ENCODE measurements at places on chromosomes 13 and 19.
A peak's percentile ranks its signal among the peaks of the same experiment; 100 is the strongest.

DNA sequence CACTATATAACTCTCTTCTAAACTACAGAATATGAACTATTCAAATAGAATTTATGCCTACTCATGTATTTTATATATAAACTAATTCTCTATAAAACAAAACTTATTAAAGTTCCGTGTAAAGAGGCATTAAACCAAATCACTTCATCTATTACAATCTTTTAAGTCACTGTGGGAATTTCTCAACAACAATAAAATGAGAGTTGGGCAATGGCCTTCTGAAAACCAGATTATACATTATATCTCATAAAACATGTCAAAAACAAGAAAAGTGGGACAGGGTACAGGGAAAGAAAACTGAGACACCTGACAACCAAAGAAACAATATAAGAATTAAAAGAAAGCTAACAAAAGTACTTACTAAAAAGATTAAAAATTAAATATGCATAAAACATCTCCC lies 145.2 kb downstream of the DIAPH3 start:
- DNase-seq, result no peak

GRCh38 chr19:19619181-19619848 lies 828 bp upstream of the PBX4 start:
- DNase-seq, result no peak

- DNase-seq, result no peak
Measured at GRCh38 chr19:18096258-18096657, 1.3 kb upstream of the MAST3 start.

GRCh38 chr19:15555759-15556633 lies 47.7 kb downstream of the CYP4F22 start:
- peak; percentile 53 for DNase-seq

DNA sequence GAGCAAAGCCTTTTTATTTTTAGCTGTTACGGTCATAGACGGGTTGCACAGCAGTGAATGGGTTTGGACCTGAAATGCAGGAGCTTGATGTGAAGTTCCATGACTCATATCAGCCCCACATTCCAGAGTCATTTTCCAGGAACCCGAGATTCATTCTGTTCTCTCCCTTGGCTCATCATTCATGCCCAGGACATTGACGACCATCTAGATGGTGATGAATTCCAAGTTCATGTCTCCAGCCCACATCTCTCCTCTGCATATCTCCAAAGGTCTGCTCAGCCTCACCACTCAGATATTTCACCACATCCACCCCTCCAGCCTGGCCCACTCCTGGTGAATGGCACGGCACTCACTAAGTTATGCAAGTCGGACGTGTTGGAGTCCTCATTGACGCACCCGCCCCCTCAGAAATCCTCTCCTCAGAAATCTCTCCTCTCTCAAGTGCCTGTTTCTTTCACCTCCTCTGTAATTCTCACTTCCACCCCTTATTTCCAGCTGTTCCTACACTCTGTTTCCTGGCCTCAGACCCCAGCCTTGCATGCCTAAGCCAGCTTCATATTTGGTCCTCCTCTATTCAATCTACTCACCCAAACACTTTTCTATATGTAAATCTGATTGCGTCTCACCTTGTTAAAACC lies 83.1 kb downstream of the ALOX5AP start:
- DNase-seq, result no peak

GRCh38 chr13:49099513-49099877 lies 120.6 kb upstream of the MLNR start:
- no peak for DNase-seq

DNA sequence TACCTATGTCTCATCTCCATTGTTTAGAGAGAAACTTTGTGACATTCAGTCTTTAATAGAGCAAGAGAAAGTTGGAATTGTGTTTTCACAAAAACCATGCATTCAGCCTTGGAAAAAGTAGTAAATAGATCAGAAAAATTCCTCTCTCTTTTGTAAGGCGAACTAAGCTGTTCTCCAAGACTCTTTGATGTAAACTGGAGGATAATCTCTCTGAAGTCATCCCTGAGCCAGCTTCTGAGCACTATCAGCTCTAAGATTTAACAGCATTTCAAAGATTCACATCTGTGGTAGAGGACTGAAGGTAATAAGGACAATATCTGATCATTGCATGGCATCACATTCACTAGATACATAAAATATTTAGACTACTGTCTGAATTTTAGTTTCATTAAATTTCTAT lies 904.6 kb upstream of the ATXN8OS start:
- DNase-seq, result no peak

GRCh38 chr19:17775991-17776803 lies 18.7 kb upstream of the B3GNT3 start:
- no peak for DNase-seq

DNA sequence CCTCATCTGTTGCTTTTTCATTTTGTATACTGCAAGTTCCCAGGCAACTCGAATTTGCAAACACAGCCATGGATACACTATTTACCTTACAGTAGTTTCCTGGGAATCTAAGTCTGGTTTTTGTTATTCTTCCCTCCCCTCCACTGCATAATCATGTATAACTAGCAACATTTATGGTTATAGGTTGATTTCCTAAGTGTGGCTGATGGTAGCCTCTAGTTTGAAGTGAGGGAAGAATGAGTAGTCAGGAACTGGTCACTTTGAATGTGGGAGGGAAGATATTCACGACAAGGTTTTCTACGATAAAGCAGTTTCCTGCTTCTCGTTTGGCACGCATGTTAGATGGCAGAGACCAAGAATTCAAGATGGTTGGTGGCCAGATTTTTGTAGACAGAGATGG lies at the start of gene KCNRG:
TSS of gene KCNRG (plus strand) at position 187 of the 400 bp plus-strand sequence. CDS start at position 237, 50 bp downstream.
- no peak for DNase-seq

DNA sequence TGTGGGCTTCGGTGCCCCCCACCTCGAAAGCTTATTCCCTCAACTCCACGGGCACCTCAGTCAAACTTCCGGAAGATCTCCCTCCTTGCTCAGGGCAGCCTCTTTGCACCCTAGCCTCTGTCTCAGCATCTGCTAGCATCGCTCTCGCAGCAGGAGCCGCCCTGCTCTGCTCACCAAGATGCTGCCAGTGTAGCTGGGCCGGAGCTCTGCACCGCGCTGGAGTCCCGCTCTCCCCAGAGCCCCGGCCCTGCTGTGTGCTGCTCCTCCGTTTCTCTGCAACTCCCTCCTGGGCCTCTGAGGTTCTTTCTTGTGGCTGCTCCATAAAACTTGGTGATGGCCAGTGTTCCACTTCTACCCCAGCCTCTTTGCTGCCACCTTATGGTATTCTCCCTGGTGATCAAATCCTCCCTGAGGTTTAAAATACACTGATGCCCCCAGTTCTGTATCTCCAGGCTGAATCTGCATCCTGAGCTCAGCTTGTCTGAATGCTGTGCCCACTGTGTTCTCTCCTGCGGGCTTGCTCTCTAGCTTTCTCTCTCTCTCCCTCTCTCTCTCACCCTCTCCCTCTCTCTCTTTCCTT lies 198.0 kb downstream of the UQCRFS1 start:
- no peak for DNase-seq

DNA sequence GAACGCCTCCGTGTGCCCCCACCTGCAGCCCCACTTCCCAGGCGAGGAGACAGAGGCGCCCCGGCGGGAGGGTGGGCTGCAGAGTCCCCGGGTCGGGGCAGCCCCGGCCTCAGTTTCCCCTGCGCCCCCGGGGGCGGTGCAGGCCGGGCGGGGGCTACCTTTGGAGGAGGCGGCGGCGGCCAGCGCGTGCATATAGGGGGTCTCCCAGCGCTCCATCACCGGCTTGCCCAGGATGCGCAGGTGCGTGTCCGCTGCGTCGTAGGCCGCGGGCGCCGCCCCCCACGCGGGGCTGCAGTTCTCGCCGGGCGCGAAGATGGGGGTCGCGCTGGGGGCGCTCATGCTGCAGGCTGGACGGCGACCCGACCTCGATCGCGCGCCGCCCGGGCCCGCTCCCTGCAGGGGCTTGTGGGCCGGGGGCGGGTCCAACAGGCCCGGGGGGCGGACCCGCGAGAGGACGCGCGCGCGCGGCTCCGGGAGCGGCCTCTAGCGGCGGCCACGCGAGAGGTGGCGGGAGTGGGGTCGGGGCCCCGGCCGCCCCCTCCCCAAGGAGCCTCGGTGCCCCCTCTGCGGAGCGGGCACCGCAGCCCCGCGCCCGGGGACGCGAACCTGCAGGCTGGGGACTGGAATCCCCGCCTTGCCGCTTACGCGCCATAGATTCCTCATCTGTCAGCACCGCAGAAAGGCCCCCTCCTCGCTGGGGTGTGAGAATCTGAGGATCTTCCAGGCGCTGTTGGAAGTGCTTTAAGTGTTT lies at the start of gene GAMT:
TSS of gene GAMT (minus strand) at position 405 of the 751 bp plus-strand sequence. CDS start at position 339, 66 bp downstream.
- no peak for DNase-seq

GRCh38 chr13:110677731-110678545 lies 28.0 kb downstream of the CARS2 start:
- no peak for DNase-seq

GRCh38 chr13:75368167-75368566 lies 113.8 kb downstream of the TBC1D4 start:
- DNase-seq, result no peak

DNA sequence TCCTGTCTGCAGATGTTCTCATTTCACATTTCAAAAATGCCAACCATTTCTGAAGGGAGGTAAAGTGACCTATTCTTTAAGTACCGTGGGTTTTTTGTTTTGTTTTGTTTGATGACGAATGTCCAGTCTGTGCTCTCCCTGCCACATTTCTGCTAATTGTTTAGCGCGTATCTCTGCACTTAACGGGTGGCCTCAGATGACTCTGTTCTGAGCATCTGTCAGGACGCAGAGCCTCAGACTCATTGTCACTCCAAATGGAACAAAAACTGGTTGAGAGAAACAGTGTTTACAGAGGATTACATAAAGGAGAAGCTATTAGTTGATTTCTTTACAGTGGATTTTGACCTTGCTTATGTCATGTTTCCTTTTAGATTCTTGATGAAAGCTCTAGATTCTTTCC lies 23.7 kb downstream of the TPP2 start:
- DNase-seq, result no peak

GRCh38 chr19:6458695-6459261 lies 814 bp downstream of the SLC25A23 start:
- DNase-seq, result no peak

DNA sequence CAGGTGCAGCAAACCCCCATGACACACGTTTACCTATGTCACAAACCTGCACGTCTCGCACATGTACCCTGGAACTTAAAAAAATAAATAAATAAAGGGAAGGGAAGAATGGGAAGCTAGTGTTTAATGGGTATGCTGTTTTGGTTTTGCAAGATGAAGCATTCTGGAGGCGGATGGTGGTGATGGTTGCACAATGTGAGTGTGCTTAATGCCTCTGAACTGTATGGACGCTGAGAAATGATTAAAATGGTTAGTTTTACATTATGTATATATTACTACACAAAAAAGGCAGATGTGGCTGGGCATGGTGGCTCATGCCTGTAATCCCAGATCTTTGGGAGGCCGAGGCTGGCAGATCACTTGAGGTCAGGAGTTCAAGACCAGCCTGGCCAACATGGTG lies 17.8 kb downstream of the NFILZ start:
- DNase-seq, result no peak

- DNase-seq, result no peak
Measured at GRCh38 chr13:76597868-76598267, 288.3 kb downstream of the KCTD12 start.

DNA sequence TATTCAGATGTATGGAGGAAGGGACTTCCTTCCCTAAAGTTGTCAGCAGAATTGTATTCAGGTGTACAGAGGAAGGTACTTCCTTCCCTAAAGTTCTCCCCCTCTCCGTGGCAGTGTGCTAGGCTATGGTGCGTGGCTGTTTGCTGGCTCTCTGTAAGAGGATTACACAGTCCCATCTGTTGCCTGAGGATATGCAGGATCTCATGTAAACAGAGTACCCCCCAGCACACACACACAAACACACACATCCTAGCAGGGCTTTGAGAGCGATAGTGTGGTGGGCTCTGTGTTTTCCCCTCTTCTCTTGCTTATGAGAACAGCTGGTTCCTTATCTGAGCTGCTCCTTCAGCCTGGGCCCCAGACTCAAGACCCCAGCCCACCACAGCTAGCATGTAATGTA lies 10.3 kb downstream of the NEK5 start:
- DNase-seq, result peak; percentile 93

DNA sequence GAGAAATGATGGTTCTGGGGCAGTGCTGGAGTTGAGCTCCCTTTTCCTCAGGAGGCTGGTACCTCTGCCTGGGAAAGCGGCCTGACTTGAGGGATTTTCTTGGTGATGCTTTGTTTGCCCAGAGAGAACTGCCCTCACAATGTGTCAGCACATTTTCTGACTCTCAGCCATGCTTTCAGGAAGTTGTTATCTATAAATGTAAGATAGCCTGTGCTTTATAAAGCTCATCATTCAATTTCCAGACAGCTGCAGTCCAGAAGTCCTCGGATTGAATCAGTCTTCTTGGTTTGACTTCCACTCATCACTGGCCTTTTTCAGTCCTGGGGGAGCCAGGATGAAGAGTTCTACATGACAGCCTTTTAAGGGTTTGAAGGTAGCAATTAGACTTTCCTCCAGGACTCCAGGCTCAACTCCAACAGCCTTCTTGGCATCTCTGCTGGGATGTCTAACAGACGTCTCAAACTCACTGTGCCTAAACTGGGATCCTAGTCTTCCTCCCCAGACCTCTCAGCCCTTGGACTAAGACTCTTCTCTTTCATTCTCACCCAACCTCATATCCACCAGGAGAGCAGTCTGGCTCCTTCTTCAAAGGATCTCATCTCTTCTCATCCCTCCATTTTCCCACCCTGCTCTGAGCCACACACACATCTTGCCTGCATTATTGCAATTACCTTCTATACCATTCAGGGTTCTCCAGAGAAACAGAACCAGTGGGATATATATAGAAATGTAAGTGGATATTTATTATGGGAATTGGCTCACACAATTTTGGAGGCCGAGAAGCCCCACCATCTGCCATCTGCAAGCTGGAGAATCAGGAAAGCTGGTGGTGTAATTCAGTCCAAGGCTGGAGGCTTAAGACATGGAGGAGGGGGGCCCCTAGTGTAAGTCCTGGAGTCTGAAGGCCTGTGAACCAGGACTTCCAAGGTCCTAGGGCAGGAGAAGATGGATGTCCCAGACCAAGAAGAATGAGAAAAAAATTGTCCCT lies 13.1 kb downstream of the ERICH6B start:
- no peak for DNase-seq

DNA sequence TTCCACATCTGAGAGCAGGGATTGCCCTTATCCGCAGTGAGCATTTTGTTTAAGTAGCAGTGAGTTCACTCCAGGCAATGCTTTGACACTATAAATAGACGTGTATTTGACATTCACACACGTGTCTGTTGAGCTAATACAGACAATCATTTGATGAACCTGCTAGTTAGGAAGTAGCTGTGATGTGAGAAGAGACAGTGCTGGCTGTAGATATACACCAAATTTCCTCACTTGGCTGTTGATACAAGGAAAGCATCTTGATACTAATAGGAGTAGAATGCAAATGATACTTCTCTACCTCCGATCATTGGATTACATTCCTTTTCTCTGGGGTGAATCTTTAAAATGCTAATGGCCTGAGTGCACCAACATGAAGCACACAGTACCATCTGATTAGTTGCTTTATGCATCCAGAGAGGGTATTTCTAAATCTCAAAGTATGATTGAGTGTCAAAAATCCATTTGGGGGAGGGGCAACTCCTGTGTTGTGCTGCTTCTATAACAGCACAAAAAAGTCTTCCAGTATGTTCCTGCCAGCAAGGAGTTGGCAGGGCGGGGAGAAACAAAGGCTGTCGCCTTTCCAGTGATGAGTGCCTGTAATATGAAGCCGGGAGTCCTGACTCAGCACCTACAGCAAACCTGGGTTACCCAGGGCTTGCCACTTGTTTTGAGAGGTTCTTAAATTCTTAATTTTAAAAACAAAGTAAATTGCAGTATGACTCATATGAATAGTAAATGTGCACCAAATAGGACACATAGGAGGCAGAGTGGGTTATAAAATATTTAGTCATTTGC lies 7.0 kb downstream of the CUL4A start:
- no peak for DNase-seq

- no peak for DNase-seq
Measured at GRCh38 chr19:50793558-50794065, 3.4 kb downstream of the ACP4 start.

Data from NCI-H524 treated with DMSO at 0.1 percent for 48 hours (cell line).